ENCODE measurements at places on chromosomes 1 and 21.

DNA sequence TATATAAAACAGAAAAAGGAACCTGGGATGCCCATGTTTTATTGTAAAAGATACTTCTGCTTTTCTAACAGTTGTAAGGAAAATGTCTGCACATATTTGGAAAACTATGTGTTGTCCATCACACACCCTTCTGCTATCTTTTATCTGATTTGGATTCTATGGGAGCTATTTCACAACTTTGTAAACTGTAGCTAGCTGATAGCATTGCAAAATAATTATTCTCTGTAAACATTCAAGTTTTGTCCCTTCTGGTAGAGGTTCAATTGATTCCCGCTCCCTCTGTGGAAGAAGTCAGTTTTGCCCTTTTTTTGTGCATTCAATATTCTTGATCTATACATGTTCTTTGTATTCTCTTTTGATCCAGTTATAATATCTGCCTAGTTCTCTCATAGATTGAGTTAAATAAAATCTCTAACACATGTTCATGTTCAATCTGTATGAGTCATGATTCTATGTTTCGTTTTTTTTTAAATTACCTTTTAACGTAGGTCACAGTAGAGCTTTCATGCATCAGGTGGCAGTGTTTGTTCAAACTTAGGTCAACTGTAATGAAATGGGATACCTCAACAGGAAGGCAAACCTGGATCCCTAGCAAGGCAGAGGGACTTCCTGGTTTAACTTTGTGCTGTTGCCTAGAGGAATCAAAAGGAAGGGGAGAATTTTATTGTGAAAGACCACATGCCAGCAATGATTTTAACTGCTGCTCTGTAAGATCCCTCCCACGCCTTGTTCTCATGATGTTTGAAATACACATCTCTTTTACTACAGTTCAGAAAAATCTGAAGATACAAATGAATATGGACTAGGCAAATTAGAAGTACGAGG is 26.0 kb upstream of the BCL9 start:
- H3K27ac ChIP-seq = no peak overlapping the region
- no peaks in the 10 kb centered on the region for H3K27me3 ChIP-seq
- no peak overlapping the region for H3K4me3 ChIP-seq
- no peaks in the 10 kb centered on the region for H3K4me1 ChIP-seq
- no peak for DNase-seq

GRCh38 chr1:43978551-43979260 is at the start of gene B4GALT2:
Gene B4GALT2 (plus strand): TSS chr1:43979210. CDS start chr1:43981161, 1,951 bp downstream.
- H3K4me1 ChIP-seq = peaks cover 49% of the 10 kb centered on the region
- no peak for DNase-seq
- H3K36me3 ChIP-seq = peaks cover 12% of the 10 kb centered on the region
- peak within 1 kb of the TSS; percentile 62 for H3K4me3 ChIP-seq

GRCh38 chr1:98896711-98897445 is 107.8 kb downstream of the PLPPR5 start:
- H3K4me3 ChIP-seq = no peak overlapping the region
- no peak overlapping the region for H3K27ac ChIP-seq
- H3K36me3 ChIP-seq = no peaks in the 10 kb centered on the region
- H3K27me3 ChIP-seq = no peaks in the 10 kb centered on the region

DNA sequence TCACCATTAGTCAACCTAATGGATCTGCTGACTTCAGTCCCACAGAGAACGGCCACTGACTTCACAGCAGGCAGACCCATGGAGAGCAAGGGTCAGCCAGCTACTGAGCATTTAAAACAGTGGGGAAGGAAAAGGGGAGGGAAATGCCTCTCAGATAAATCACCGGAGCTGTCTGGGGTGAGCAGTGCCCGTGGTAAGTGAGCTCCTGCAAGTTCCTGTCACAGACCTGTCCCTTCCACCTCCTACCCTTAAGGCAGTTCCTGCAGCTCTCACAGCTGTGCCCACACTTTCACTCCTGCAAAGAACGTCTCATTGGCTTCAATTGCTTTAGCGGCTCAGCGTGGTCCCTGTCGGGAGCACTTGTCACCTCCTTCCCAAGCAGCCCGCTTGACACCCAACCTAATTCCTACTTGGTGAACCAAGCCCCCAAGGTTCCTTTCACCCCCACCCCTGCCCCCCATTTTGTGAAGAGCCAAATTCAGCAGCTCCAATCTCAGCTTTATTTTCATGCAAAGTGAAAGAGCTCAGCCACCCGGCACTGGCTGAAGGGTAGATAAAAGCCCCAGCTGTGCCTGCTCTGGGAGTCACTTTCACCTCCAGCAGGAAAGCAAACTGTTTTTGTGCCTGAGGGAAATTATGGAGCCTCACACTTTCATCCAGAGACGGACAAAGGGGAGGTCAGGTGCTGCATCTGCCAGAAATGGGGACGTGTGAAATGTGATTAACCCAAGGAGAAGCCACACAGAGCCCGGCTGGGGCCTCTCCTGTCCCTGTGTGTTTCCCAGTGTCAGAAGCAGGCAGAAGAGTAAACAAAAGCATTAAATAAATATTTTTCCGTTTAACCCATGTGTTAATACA is 306.2 kb downstream of the TTLL7 start:
- H3K27ac ChIP-seq = peak overlapping the region; percentile 54
- H3K4me3 ChIP-seq = peak overlapping the region; percentile 31
- no peaks in the 10 kb centered on the region for H3K27me3 ChIP-seq
- no peak for DNase-seq

- no peak overlapping the region for H3K27ac ChIP-seq
- no peaks in the 10 kb centered on the region for H3K36me3 ChIP-seq
- no peak overlapping the region for H3K4me3 ChIP-seq
- peaks cover 11% of the 10 kb centered on the region for H3K4me1 ChIP-seq
Observed at GRCh38 chr1:17123196-17124045, 4.2 kb upstream of the PADI2 start.

- H3K27ac ChIP-seq = no peak overlapping the region
- no peaks in the 10 kb centered on the region for H3K36me3 ChIP-seq
- no peaks in the 10 kb centered on the region for H3K27me3 ChIP-seq
- no peak for DNase-seq
- H3K4me3 ChIP-seq = no peak overlapping the region
- H3K4me1 ChIP-seq = no peaks in the 10 kb centered on the region
Observed at GRCh38 chr1:77459881-77460280, 178.1 kb downstream of the AK5 start.

DNA sequence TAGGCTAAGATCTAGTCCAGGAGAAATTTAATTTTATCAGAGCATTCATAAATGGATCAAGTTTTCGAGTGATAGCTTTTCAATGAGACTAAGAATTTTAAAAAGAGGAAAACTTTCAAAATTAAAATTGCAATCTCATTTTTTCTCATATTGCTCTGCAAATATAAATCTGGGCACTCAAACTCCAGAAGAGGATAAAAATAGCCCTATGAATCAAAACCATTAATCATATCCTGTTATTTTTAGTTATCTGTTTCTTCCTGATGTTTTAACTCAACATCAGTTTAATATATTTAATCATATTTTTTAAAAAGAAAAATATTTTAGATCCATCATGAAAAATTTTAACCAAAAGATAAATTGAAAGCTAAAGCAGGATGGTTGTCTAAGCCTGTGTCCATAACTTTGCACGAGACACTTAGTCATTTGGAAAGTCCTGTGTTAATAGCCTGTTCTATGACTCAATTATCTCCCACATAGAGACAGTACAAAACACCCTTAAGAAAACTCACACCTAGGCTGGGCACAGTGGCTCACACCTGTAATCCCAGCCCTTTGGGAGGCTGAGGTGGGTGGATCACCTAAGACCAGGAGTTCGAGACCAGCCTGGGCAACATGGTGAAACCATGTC is 17.1 kb upstream of the PRRC2C start:
- H3K27me3 ChIP-seq = no peaks in the 10 kb centered on the region
- no peak overlapping the region for H3K4me3 ChIP-seq
- no peaks in the 10 kb centered on the region for H3K36me3 ChIP-seq
- no peak for DNase-seq
- H3K4me1 ChIP-seq = no peaks in the 10 kb centered on the region

DNA sequence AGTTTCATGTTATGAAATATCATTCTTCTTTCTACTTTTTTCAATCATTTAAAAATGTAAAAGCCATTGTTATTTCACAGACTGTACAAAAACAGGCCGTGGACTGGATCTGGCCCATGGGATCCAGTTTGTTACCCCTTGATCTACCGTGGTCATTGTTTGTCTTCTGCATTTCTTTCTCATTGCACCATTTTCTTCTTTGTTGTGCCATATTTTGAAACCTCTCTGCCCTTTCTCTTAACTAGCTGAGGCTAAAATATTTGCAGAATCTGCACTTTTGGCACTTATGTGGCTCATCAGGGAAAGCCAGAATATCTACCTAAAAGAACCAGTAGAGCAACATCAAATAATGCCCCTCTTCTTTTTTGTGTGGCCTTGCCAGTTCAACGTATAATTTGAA is 50.5 kb downstream of the DNAJC6 start:
- no peak overlapping the region for H3K27ac ChIP-seq
- no peaks in the 10 kb centered on the region for H3K36me3 ChIP-seq
- DNase-seq = no peak
- no peaks in the 10 kb centered on the region for H3K27me3 ChIP-seq

- no peaks in the 10 kb centered on the region for H3K36me3 ChIP-seq
- H3K4me3 ChIP-seq = no peak overlapping the region
- no peak for DNase-seq
- no peak overlapping the region for H3K27ac ChIP-seq
- peaks cover 4% of the 10 kb centered on the region for H3K4me1 ChIP-seq
- H3K27me3 ChIP-seq = no peaks in the 10 kb centered on the region
Observed at GRCh38 chr1:13666317-13666716, 33.7 kb upstream of the PRDM2 start.

GRCh38 chr1:96510911-96511310 is 210.7 kb upstream of the PTBP2 start:
- no peak for DNase-seq
- no peaks in the 10 kb centered on the region for H3K36me3 ChIP-seq
- H3K4me1 ChIP-seq = no peaks in the 10 kb centered on the region
- H3K27me3 ChIP-seq = no peaks in the 10 kb centered on the region
- H3K27ac ChIP-seq = no peak overlapping the region

DNA sequence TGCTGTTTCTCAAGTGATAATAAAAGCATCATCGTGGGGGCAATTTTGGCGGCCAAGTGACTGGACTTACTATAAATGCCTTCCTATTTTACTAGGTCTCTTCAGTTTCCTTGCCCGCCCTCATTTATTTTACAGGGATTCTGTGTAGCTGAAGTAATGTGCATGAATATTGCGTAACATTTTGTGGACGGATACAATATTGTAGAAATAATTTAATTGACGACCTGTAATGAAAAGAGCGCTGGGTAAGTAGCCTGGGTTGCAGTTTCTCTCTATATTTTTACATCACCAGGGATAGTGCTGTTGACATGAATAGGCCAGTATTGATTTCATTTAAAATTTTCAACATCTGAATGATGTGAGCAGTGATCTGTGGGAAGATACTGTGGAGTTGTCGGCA is 28.1 kb upstream of the LMO4 start:
- no peaks in the 10 kb centered on the region for H3K27me3 ChIP-seq
- DNase-seq = no peak
- no peaks in the 10 kb centered on the region for H3K4me1 ChIP-seq
- no peak overlapping the region for H3K4me3 ChIP-seq
- H3K27ac ChIP-seq = no peak overlapping the region

- DNase-seq = no peak
- no peaks in the 10 kb centered on the region for H3K36me3 ChIP-seq
- no peak overlapping the region for H3K4me3 ChIP-seq
Observed at GRCh38 chr1:217617126-217617525, 13.8 kb downstream of the GPATCH2 start.

DNA sequence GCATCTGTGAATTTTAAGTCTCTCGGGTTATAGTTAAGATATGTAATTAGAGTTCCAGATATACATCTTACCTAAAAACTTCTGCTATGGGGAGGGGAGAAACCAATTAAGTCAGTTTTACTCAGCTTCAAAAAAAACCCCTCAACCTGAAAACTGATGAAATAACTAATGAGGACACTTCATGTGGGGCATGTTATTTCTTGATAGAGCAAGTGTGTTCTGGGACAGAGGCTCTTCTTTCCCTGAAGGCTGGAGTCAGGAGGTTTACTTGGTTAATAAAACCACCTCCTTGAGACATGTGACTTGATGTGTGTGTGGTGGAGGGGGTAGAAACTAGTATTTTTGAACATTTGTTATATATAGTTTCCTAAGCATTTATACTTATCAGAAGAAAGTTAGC is 313.0 kb upstream of the ST6GALNAC5 start:
- no peaks in the 10 kb centered on the region for H3K27me3 ChIP-seq
- H3K36me3 ChIP-seq = no peaks in the 10 kb centered on the region
- no peaks in the 10 kb centered on the region for H3K4me1 ChIP-seq
- no peak overlapping the region for H3K4me3 ChIP-seq
- no peak overlapping the region for H3K27ac ChIP-seq

DNA sequence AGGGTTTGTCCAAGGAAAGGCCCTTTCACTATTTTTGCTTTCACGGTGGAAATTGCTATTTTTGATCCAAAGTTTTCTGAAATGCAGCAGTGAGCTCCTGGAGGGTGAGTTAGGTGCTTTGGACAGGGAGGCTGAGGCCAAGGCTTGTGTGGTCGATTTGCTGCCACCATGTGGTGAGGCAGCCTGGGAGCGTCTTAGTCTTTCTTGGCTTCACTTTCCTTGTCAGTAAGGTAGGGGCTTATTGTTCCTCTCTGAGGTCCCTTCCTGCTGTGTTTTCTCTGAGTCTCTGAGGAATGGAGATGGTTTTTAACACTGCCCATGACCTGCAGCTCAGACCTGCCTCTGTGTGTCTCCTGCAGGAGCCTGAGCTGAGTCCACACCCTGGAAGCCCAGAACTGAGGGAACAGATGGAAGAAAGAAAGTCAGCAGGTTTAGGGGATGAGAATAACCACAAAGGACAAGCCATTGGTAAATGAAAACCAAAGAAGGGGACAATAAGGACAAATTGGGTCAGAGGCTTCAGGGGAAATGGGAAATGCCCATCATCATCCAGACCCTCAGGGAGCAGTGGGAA is 20.1 kb upstream of the S100A10 start:
- H3K4me3 ChIP-seq = no peak overlapping the region
- no peak for DNase-seq
- no peaks in the 10 kb centered on the region for H3K27me3 ChIP-seq
- H3K27ac ChIP-seq = no peak overlapping the region
- H3K36me3 ChIP-seq = no peaks in the 10 kb centered on the region
- H3K4me1 ChIP-seq = no peaks in the 10 kb centered on the region

DNA sequence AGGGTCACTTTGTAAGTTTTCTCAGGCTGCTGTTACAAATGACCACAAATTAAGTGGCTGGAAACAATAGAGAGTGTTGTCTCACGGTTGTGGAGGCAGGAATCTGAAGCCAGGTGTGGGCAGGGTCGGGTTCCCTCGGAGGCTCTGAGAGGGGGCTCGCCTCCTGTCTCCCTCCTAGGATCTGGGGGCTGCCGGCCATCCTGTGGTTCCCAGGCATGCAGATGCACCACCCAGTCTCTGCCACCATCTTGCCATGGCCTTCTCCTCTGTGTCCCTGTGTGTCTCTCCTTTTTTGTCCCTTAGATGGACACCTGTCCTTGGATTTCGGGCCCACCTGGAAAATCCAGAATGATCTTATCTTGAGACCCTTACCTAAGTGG is 4.8 kb downstream of the TP73 start:
- peaks cover 10% of the 10 kb centered on the region for H3K27me3 ChIP-seq
- no peaks in the 10 kb centered on the region for H3K36me3 ChIP-seq
- no peak overlapping the region for H3K27ac ChIP-seq
- H3K4me3 ChIP-seq = no peak overlapping the region
- peaks cover 9% of the 10 kb centered on the region for H3K4me1 ChIP-seq

- H3K27ac ChIP-seq = peak overlapping the region; percentile 38
- H3K4me1 ChIP-seq = no peaks in the 10 kb centered on the region
- H3K4me3 ChIP-seq = no peak overlapping the region
- no peaks in the 10 kb centered on the region for H3K27me3 ChIP-seq
- DNase-seq = no peak
Observed at GRCh38 chr1:154490317-154490716, 11.7 kb upstream of the TDRD10 start.

- H3K4me3 ChIP-seq = no peak overlapping the region
- H3K4me1 ChIP-seq = no peaks in the 10 kb centered on the region
- H3K36me3 ChIP-seq = no peaks in the 10 kb centered on the region
- no peak for DNase-seq
- no peak overlapping the region for H3K27ac ChIP-seq
- H3K27me3 ChIP-seq = no peaks in the 10 kb centered on the region
Observed at GRCh38 chr1:203039609-203040512, 13.6 kb downstream of the PPFIA4 start.
